ENCODE measurements at places on chromosomes 4 and X. TPM values are rescaled to one million over a fixed set of nuclear protein-coding genes. Genes with fewer than 3 reads are reported as not detected.

DNA sequence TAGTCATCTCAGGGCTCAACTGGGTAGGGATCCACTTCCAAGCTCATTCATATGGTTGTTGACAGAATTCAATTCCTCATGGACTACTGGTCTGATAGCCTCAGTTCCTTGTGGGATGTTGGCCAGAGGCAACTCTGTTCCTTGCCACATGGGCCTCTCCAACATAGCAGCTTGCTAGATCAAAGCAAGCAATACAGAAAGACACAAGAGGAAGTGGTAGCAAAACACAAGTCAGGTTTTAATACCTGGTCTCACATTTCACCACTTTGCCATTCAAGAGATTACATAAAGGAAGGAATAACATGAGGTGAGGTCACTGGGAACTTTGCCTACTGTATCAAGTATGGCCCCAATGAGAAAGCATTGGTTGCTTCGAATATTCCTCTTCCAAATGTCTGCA, 79.2 kb downstream of the PRSS12 start:
- no peak for DNase-seq
- H3K4me1 ChIP-seq = no peaks in the 10 kb centered on the region

Gene LIMCH1
- total RNA-seq = 204 TPM

- no peak for DNase-seq
- H3K36me3 ChIP-seq = peaks cover 4% of the 10 kb centered on the region
- H3K4me1 ChIP-seq = no peaks in the 10 kb centered on the region
- H3K4me3 ChIP-seq = no peak overlapping the region
- H3K27ac ChIP-seq = no peak overlapping the region
These were observed 19.5 kb downstream of the RGS12 start for GRCh38 chr4:3312362-3312761.

- peak; percentile 35 for DNase-seq
- H3K4me1 ChIP-seq = no peaks in the 10 kb centered on the region
- no peaks in the 10 kb centered on the region for H3K27me3 ChIP-seq
- no peak overlapping the region for H3K4me3 ChIP-seq
- H3K36me3 ChIP-seq = no peaks in the 10 kb centered on the region
These were observed 719.7 kb upstream of the GRIA3 start for GRCh38 chrX:122464341-122464740.

DNA sequence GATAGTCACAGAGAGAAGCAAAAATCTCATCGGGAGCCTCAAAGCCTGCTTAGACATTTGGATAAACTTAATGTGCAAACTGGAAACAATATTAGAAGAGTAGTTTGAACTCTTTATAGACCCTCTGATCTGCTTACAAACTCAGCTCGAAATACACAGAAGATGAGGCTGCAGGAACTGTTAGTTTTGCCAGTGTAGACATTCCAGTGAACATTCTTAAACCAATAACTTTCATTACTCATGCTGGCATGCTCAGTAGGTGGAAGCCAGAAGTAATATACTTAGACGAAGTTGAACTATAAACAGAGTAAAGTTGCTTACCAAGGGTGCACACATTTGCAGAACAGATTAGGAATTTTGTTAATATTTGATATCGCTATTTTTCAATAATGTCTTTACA, 303.5 kb downstream of the ANKRD50 start:
- no peaks in the 10 kb centered on the region for H3K4me1 ChIP-seq
- H3K4me3 ChIP-seq = no peak overlapping the region
- H3K36me3 ChIP-seq = no peaks in the 10 kb centered on the region

Gene SLC9B1
- total RNA-seq = 0.49 TPM

Gene FAM47A
- not detected for total RNA-seq

Gene VCX
- not detected for total RNA-seq

GRCh38 chrX:71542825-71543224, 9.9 kb downstream of the OGT start:
- no peaks in the 10 kb centered on the region for H3K27me3 ChIP-seq
- peaks cover 3% of the 10 kb centered on the region for H3K36me3 ChIP-seq
- no peak overlapping the region for H3K27ac ChIP-seq
- H3K4me1 ChIP-seq = no peaks in the 10 kb centered on the region
- DNase-seq = no peak

Data from lung (tissue), 17 donors.